ENCODE measurements at places on chromosomes 2 and 18.

GRCh38 chr18:6284761-6285160, 129.9 kb downstream of the L3MBTL4 start:
- DNase-seq: no peak

DNA sequence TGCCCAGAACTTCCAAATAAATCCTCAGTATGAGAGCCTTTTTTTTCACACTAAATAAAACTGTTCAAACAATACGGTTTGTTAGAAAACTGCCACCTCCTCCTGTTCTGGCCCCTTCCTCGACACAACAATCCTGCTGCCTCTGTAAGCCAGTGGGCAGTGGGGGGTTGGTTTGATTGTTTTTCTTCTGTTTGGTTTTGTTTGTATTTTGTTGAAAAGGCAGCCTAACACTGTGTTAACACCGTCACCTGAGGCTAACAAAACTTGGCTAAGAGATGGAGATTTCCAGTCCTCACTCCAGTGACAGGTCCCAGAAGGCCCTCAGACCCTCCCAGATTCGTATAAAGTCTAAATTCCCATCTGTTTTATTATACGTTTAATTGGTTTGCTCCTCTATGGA, 402.1 kb downstream of the ZNF521 start:
- DNase-seq: no peak

DNA sequence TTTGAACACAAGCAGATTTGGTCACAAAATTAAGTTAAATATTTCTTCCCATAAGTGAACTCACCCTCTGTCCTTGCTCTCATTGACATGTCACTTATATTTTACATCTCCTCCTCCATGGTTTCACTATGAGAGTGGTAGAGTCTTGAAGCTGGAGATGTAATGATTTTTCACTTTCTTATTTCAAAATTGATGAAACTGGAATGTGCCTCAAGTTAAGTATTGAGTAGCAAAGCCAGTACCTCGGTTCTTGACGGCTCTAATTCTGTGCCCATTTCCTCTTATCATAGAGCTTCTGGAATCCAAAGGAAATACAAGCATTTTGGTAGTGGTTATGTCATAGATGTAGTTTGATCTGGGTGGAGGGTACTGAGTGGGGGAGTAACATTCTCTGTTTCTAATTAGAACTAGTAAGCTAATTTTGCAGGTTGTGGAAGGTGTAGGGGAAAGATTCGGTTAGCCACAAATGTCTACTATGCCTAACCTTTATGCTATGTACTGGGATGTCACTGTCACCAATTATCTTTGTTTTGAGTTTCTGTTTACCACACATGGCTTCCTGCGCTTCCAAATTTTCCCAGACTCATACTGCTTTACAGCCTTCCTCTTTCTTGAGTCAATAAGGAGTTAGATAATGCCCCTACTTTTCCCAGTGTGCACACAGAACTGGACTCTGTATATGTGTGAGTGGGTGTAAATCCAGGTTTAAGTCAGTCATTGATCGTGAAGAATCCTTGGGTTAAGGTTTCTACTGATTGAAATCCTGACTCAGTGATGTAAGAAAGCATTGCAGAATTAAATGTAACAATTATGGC, 96.8 kb downstream of the DIS3L2 start:
- peak; percentile 3 for DNase-seq

- no peak for DNase-seq
These were observed 115.9 kb upstream of the EPAS1 start for GRCh38 chr2:46181306-46181705.

- no peak for DNase-seq
These were observed 37.5 kb downstream of the TCF4 start for GRCh38 chr18:55550471-55550870.

DNA sequence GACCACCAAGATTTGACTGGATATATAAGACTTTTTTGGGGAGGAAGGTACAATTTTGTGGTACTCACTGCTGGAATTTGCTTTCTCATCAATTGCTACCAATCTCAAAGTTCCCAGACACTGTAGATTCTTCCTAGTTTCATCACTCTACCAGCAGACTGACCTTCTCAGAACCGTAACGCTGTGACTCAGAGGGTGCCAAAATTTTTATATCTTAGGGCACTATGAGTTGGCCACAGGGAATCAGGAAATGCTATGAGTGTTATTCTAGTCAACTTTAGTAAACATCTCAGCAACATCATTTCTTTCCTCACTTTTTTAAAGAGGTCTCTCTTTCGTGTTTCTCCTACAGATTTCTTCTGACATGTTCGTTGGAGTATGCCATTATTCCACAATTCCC, 499.0 kb downstream of the TMX3 start:
- DNase-seq: no peak

GRCh38 chr2:190841707-190842505, 38.7 kb upstream of the GLS start:
- DNase-seq: no peak

GRCh38 chr18:68948622-68949021, 150.7 kb downstream of the CCDC102B start:
- no peak for DNase-seq

GRCh38 chr18:48922226-48922800, 28.5 kb downstream of the SMAD7 start:
- DNase-seq: no peak

GRCh38 chr2:230319211-230319862, 7.7 kb upstream of the SP140L start:
- peak; percentile 71 for DNase-seq

- no peak for DNase-seq
These were observed 20.1 kb upstream of the MRPL33 start for GRCh38 chr2:27751377-27751776.

DNA sequence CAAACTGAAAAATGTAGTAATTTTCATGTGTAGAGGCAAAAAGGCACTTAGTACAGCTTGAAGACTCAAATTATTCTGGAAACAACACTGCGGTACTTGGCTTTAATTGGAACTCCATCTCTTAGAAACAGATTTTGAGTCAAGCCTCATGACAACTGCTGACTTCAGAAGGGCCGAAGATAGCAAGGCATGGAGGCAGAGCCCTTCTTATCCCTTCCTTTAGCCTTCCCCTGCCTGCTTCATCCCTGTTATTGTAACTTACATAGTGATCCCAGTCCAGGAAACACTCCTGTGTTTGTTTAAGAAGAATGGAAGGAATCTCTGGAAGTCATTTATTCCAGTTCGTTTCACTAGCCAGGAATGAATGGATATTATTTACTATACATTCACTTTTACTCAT, 110.9 kb upstream of the FAM98A start:
- no peak for DNase-seq

- DNase-seq: no peak
These were observed 235.5 kb downstream of the GULP1 start for GRCh38 chr2:188527141-188527540.

GRCh38 chr18:43422518-43422917, 145.2 kb upstream of the SYT4 start:
- DNase-seq: no peak

GRCh38 chr18:12943215-12943614, 4.6 kb upstream of the SEH1L start:
- DNase-seq: no peak

GRCh38 chr2:145323512-145323911, 803.6 kb upstream of the ZEB2 start:
- DNase-seq: peak; percentile 3

GRCh38 chr18:49548229-49548636, 13.6 kb upstream of the LIPG start:
- no peak for DNase-seq

DNA sequence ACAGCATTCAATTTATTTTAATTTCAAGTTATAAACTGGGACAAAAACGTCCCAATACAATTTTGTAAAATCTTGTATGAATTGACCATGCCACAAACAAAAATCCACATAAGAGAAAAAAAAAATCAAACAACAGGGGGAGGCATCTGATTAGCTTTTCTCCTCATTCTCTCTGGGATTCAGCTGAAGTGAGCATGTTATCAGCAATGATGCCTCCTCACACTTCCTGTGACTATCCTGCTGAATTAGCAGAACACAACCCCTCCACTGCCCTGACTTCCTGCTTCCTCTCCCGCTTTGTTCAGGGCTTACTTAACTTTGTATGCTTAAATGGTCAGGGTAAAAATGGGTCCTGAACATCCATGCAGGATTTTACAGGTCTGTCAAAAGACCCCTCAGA, 132.2 kb upstream of the ITGB6 start:
- DNase-seq: no peak

DNA sequence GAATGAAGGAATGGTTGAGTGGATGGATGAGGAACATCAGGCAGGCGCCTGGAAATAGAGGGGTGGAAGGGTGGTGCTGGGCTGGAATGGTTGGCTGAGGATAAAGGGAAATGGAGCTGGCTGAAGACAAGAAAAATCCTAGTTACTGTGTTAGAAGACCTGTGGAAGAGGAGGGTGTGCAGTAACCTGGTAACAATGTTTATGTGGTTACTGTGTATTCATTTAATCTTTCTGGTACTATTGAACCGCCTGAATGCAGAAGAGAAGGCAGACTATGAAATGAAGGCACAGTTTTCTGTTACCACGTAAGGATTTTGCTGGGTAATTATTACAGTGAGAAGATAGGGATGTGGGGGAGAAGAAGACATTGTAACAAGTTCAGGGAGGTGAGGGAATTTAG, 110.3 kb upstream of the MGAT5 start:
- DNase-seq: no peak

GRCh38 chr2:124001696-124002430, 23.2 kb upstream of the CNTNAP5 start:
- DNase-seq: no peak

DNA sequence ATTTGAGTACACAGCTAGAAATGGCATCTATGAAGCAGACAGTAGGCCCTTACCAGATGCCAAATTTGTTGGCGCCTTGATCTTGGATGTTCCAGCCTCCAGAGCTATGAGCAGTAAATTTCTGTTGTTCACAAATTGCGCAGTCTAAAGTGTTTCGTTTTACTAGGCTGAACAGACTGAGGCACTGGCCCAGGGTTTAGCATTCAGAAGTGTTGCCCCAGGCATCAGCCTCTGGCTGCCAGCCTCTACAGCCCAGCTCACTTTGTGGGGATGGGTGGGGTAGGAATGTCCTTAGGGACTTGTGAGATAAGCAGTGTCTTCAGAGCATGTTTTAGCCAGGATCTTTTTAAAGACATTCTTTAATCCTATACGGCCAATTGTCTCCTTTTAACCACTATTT, 51.5 kb upstream of the MGAT5 start:
- DNase-seq: no peak

DNA sequence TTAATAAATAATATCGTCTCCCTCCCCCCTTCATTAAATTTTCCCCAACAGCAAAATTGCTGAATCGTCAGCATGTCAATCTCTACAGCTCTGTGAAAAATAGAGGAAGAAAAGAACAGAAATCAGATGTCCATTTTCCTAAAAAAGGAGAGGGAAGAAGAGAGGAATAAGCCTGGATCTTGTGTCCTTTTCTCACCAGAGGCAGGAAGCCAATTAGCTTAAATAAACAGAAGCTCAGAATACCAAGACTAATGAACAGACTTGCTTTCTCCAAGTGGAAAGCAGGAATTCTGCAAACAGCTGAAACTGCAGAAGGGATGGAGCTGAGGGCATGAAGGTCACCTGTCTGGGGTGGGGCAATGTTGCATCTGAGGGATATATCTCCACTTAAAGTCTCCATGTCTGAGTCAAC, 265.7 kb downstream of the CCDC85A start:
- no peak for DNase-seq

- DNase-seq: peak; percentile 9
These were observed 56.6 kb downstream of the EPG5 start for GRCh38 chr18:45910405-45911023.
